Iris pigment epithelial cell (primary cell): ENCODE measurements at places on chromosomes 4 and X.
A peak's percentile ranks its signal among the peaks of the same experiment; 100 is the strongest.

DNA sequence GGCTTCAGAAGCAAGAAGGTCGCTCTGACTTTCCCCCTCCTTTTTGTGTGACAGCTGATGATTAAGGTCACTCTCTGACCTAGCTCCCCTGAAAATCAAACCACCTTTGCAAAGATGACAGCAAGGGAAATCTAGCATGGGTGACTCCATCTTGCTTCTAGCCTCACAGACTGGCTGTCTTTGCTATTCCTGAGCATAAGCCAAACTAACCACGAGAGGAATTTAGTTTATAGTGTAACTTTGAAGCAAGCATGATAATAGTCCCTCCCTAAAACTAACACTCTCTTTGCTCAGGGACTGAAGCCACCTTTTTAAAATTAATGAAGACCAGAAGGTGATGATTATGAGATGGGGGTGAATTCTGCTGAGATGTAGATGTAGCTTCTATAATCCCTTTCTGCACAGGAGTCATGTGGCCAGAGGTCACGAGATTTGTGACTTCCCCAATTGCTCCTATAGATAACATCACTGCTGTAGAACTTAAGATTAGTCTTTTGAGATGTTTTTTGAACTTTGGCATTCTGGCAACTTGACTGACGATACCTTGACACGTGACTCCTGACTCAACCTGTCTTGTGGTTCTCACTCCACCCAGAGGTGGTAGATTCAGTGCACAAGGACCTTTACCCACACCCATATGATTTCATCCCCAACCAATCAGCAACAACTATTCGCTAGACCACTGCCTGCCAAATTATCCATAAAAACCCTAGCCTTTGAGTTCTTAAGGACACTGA lies 14.9 kb upstream of the PDE5A start:
- DNase-seq, result no peak

- DNase-seq, result no peak
These were observed 7.6 kb downstream of the SPIN3 start for GRCh38 chrX:56987741-56988140.

GRCh38 chr4:90621080-90621479 lies 493.9 kb downstream of the CCSER1 start:
- DNase-seq, result no peak

DNA sequence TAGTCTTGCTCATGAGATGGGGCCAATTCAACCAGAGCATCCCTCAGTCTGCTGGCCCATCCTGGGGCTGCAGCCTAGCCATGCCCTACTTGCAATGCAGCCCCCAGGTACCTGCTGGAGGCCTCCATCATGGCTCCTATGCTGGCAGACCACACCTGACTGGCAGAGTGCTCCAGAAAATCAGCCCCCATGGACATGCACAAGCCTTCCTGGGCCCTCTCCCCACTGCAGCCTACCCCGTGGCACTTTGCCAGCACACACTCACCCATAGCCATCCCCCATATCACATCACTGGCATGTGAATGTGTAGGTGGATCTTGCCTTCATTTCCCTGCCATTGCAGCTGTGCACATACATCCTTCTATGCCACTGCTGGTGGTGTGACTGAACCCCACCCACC lies 381.8 kb downstream of the UBE2NL start:
- no peak for DNase-seq

DNA sequence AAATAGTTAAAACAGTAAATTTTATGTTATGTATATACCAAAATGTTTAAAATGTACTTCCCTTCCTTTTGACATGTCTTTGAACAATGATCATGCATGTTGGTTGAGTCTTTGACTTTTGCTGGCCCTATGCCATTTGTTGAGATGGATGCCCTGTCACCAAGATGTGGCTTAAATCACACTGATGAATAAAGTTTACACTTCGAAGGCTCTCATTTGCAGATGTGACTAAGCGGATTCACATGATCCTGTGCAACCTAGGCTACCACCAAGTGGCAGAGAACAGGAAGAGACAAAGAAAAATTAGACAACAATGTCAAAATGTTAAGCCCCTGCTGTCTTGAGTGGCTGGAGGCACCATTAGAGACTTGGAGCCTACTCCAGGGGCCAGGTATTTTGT lies 139.9 kb downstream of the RAB28 start:
- no peak for DNase-seq

DNA sequence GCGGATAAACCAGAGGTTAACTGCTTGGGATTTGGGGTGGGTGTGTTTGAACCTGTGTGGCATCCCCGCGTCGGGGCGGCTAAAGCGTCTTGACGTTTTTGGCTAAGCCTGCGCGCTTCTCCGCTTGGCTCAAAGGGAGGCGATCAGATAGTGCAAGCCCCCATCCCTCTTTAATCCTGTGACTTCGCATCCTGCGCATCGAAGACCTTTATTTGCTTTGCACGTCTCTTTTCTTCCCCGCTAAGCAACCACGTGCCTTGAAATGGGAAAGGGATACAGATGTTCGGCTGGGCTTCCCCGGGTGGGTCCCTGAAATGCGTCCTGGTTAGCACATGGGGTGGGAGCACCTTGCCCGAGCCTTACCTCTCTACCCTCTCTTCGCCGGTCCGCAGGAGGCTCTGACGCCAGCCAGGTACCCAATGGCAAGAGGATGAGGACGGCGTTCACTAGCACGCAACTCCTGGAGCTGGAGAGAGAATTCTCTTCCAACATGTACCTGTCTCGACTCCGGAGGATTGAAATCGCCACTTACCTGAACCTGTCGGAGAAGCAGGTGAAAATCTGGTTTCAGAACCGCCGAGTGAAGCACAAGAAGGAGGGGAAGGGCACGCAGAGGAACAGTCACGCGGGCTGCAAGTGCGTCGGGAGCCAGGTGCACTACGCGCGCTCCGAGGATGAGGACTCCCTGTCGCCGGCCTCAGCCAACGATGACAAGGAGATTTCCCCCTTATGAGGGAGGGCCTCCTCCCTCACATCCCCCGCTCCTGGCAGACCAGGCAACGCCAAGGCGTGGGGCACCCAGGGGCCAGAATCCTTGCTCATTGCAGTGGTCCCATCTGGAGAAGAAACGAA lies 1.5 kb downstream of the GSX2 start:
- no peak for DNase-seq

GRCh38 chr4:169530048-169530447 lies 82.3 kb downstream of the NEK1 start:
- no peak for DNase-seq

- DNase-seq, result no peak
These were observed 62.9 kb downstream of the TMEM165 start for GRCh38 chr4:55458611-55459010.

- no peak for DNase-seq
These were observed 8.0 kb upstream of the PALLD start for GRCh38 chr4:168488869-168489274.

DNA sequence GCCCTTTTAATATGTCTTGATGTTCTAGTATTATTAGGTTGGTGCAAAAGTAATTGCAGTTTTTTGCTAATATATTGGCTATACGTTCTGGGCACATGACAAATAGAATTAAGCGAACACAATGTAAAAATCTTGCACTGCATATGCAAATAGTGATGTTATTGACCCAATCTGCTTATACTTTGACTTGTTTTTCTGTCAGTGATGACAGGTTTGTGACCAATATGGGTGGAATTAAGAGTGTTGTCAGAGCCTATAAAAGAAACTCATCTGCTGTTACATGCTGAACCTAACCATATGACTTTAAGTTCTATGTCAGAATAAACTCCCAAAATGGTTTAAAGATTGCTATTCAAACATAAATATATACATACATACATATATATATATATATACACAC lies 30.7 kb upstream of the HPGD start:
- DNase-seq, result no peak

DNA sequence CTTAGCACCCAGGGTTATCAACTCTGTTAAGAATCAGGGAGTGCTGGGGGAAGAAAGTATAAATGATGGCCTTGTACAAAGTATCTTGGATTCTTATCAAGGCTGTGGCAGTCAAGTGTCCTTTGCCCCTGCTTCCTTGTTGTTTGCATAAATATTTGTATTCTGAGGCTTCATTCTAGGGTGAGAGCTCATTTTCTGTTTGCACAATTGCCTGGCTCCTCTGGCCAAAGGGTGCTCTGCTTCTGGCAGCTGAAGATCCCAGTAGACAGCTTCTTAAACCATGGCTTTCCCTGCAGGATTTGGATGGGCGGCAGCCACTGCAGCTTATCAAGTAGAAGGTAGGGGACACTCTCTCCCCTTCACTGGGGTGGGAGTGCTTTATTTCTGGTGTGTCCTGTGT lies at the start of gene GBA3:
TSS of gene GBA3 (plus strand) at position 202 of the 400 bp plus-strand sequence.
- no peak for DNase-seq

DNA sequence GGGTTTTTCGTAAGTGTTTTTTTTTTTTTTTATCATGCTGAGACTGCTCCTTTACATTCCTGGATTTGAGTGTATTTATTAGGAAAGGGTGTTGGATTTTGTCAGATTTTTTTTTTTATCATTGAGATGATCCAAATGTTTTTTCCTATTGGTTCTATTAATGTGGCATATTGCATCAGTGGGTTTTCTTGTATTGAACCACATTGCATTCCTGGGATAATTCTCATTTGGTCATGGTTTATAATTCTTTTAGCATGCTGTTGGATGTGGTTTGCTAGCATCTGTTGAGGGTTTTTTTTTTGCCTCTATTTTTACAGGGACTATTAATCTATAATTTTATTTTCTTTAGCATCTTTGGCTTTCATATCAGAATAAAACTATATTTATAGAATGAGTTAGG lies 28.8 kb downstream of the COL4A5 start:
- DNase-seq, result peak; percentile 70

DNA sequence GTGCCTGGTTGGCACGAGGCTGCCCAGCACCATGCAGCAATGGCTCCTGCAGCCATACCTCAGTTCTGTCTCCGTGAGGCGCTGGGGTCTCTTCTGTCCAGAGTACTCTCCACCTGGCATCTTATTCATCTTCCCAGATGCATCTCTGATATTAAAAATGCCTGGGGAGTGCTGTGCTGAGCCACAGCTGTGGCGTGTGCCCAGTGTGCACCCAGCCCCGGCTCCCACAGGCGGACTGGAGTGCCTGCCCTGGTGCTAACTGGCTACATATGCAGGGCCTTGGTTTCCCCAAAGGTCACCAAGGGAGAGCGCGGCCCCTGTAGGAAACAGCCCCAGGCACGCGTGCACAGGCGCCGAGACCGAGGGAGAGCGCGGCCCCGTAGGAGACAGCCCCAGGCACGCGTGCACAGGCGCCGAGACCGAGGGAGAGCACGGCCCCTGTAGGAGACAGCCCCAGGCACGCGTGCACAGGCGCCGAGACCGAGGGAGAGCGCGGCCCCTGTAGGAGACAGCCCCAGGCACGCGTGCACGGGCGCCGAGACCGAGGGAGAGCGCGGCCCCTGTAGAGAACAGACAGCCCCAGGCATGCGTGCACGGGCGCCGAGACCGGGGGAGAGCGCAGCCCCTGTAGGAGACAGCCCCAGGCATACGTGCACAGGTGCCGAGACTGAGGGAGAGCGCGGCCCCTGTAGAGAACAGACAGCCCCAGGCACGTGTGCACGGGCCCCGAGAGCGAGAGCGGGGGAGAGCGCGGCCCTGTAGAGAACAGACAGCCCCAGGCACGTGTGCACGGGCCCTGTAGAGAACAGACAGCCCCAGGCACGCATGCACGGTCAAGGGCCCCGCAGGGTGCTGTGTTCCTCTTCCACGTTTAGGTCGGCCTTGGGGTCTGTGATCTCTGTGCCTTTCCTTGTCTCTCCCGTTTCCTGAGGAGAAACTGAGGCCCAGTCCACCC lies 14.5 kb downstream of the TMEM175 start:
- DNase-seq, result no peak

DNA sequence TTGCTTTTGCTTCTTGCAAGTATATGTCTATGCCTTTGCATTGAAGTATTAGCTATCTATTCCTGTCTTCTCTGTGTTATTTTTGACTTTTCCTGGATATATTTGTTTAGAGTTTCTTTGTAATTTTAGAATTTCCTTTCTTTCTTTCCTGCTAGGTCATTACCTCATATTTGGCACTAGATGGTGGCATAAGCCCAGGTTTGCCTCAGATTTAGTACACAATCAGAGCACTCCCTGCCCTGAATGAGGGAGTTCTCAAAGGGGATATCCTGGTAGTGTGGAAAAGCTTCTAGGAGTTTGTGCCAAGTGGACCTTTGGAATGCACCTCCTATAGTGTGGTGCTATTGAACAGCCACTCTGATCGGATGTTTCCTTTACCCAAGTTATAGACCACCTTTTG lies 181.6 kb downstream of the UGT8 start:
- peak; percentile 15 for DNase-seq
